ENCODE measurements at places on chromosomes 5 and 9. TPM values are rescaled to one million over a fixed set of nuclear protein-coding genes. Genes with fewer than 3 reads are reported as not detected.

LCN2 gene
- not detected for total RNA-seq

KIF20A gene
- total RNA-seq, result 51.4 TPM

EPB41L4B gene
- total RNA-seq, result 0.34 TPM

LMBRD2 gene
- total RNA-seq, result 10.8 TPM

STPG3 gene
- total RNA-seq, result not detected

TAS2R1 gene
- total RNA-seq, result not detected

Measured in activated CD8-positive, alpha-beta T cell treated with anti-CD3 and anti-CD28 coated beads for 36 hours (primary cell).